ENCODE measurements at places on chromosomes 11 and 22.
A peak's percentile ranks its signal among the peaks of the same experiment; 100 is the strongest.

GRCh38 chr11:117210620-117211019, 11.4 kb downstream of the TAGLN start:
- no peak for DNase-seq

DNA sequence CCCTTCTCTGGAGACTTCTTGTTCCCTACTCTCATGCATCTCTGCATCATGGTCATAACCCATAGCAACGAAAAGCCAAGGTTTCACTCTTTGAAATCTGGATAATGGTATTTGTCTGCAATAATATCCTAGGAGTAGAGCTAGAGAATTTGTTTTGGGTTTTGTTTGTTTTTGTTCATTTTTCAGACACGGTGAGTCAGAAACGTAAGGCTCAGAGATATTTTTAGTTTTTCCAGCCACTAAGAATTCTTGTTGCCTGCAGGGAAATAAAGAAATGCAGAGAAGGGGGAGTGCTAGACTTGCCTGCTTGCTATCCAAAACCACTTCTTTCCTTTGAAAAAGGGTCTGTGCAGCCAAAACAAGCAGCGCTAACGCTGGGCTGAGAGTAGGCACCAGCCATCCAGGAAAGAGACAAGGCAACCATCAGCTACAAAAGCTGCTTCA, 26.0 kb downstream of the POU2AF3 start:
- DNase-seq, result no peak

GRCh38 chr11:121465709-121466062, 12.9 kb upstream of the SORL1-AS1 start:
- DNase-seq, result no peak

- no peak for DNase-seq
Observed at GRCh38 chr11:1586699-1587098, 1.6 kb upstream of the KRTAP5-1 start.

DNA sequence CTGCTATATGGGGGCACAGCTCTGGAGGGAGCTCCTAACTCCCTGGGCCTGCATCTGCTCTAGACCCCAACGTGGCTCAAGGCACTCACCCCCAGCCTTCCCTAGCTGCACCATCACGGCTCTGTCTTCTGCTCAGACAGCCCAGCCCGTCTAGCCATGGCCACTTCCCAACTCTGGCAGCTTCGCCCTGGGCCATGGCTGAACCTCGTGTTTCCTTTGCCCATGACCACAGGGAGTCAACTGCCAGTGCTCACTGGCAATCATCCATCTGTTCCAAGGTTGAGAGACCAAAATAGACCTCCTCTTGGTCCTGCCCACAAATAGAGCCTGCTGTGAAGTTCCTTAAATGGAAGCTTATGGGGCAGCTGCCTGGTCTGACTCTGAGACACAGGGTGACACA, 5.4 kb downstream of the LMO1 start:
- no peak for DNase-seq

GRCh38 chr11:13229136-13229535, 48.5 kb upstream of the BMAL1 start:
- no peak for DNase-seq

- DNase-seq, result no peak
Observed at GRCh38 chr22:38240734-38241252, 32.0 kb downstream of the TMEM184B start.

DNA sequence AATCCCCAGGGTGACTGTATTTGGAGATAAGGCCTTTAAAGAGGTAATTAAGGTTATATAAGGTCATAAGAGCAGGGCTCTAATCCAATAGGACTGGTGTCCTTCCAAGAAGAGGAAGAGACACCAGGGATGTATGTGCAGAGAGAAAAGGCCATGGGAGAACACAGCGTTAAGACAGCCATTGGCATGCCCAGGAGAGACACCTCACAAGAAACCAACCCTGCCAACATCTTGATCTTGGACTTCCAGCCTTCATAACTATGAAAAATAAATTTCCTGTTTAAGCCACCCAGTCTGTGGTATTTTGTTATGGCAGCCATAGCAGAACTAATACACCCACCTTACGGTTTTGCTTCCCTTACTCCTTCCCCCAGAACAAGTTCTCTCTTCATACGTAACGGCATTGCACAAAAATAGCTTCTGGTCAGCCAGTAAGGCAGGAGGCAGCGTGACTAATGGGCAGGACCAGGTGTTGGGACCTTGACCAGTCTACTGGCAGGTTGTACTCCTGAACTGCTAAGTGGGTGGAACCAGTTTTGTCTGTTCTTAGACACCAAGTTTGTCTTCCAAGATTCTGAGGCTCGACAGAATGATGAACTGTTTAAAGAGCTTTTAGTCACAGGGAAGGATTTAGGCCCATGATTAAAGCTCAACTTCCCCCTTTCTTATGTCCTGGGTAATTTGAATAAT, 31.9 kb upstream of the UPB1 start:
- no peak for DNase-seq

DNA sequence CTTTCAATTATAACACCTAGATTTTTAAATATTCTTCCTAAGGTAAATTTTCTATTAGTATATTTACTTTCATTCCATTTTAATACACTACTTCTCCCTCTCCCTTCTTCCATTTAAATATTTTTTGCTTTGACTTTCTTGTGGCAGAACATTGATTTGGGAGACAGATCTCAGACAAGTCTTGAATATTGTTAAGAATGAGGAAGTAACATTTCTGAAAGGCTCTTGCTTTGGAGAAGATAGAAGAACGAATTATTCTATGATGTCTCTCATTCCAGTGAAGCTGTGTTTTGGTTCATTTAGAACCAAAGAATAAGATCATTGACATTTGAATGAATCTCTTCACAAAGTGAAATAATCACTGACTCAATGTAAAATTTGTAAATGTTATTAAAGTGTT, 2.4 kb downstream of the IPO7 start:
- DNase-seq, result no peak

DNA sequence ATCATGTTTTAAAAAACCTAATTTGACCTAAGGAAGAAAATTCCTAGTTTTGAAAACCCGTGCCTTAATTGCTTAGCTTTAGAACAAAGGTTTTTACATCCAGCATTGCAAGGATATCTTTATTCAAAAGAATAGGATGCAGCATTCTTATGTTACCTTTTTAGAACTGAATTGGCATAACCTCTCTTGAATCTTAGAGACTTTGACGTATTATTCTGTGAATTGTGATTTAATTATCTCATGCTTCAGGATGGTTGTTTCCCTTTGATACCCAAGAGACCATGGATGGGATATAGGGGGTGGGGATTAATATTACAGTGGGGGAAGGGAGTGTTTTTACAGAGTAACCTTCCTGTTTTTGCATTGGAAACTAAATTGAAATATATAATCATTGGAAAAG, 49.4 kb downstream of the ARHGEF12 start:
- DNase-seq, result no peak

- DNase-seq, result peak; percentile 71
Observed at GRCh38 chr22:25057013-25057881, 104.7 kb downstream of the KIAA1671 start.

DNA sequence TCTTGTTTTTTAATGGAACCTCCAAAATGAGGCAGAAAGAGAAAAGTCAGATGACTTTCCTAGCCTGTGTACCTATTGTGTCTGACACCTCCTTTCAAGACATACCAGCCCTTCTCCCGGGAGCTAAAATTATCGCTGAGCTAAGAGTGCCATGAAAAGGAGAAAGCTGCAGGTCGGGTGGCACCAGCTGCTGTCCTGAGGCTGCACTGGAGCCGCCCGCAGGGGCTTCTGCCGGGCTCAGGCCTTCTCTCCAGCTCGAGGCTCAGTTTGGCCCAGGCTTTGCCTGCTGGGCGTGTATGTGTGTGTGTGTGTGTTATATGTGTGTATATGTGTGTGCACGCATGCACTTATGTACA, 27.7 kb upstream of the RAB1B start:
- DNase-seq, result no peak

DNA sequence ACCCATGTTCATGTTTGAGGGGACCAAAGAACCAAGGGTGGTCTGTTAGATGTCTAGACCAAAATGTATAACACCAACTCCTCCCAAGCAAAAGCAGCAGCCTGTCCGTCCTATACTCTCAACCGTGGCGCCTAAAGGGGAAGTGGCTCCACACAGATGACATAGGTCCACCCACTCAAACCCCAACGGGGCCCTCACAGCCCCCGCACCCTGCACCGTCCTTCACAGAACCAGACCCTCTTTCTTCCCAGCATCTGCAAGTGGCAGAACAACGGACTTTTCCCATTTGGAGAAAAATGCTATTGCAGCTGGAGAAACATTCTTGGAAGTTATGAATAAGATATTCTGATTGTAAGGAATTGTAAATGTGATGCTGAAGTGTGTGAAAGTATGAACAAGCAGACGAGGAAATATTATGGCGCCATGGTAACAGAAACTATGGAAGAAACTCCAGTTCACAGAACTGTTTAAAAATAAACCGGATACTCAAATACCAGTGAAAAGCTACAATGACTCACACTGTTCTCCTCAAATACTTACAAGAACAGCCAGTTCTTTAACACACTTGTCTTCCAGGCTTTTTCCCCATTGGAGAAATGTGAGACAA, 76.5 kb upstream of the ARFGAP3 start:
- DNase-seq, result peak; percentile 21

GRCh38 chr11:76885390-76886097, 24.8 kb downstream of the ACER3 start:
- no peak for DNase-seq

- DNase-seq, result no peak
Observed at GRCh38 chr11:69641681-69642548, 959 bp downstream of the CCND1 start.

GRCh38 chr11:131302836-131303235, 67.6 kb upstream of the NTM start:
- DNase-seq, result no peak

DNA sequence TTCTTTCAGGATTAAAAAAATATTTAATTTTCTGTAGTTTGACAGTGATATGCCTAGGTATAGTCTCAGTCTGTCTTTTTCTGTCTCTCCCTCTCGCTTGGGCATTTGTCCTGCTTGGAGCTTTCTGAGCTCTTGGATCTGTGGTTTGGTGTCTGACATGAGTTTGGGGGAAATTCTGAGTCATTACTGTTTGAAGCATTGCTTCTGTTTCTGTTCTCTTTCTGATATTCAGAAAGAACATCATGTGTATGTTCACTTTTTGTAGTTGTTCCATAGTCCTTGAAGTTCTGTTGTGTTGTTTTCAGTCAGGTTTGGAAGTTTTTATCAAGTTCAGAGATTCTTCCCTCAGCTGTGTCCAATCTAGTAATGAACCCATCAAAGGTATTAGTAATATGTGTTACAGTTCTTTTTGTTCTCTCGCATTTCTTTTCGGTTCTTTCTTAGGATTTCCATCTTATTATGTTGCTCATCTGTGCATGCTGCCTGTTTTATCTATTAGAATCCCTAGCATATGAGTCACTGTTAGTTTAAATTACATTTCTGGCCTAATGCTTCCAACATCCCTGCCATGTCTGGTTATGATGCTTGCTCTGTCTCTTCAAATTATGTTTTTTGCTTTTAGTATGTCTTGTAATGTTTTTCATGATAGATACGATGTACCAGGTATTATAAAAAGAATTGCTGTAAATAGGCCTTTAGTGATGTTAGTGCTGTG, 48.4 kb downstream of the DDX10 start:
- DNase-seq, result no peak

- DNase-seq, result no peak
Observed at GRCh38 chr22:36246718-36247117, 6.2 kb upstream of the APOL1 start.

DNA sequence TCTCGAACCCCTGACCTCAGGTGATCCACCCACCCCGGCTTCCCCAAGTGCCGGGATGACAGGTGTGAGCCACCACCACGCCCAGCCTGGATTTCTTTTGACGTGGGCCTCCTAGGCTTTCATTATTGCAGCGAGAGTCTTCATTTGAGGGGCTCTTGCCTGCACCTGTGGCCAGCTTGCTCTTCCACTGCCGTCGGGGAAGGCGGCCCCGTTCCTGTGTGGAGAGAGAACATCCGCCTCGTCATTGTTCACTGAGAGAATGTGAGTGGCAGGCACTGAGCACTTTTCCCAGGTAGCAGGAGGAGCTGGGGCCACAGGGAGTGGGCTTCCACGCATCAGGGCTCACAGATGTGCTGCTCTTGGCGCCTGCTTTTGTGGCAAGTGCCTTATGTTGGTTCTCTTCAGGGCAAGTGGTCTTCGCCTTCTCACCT, 365.0 kb downstream of the TBC1D22A start:
- DNase-seq, result no peak

GRCh38 chr11:34052608-34053160, 1.2 kb downstream of the CAPRIN1 start:
- DNase-seq, result no peak

DNA sequence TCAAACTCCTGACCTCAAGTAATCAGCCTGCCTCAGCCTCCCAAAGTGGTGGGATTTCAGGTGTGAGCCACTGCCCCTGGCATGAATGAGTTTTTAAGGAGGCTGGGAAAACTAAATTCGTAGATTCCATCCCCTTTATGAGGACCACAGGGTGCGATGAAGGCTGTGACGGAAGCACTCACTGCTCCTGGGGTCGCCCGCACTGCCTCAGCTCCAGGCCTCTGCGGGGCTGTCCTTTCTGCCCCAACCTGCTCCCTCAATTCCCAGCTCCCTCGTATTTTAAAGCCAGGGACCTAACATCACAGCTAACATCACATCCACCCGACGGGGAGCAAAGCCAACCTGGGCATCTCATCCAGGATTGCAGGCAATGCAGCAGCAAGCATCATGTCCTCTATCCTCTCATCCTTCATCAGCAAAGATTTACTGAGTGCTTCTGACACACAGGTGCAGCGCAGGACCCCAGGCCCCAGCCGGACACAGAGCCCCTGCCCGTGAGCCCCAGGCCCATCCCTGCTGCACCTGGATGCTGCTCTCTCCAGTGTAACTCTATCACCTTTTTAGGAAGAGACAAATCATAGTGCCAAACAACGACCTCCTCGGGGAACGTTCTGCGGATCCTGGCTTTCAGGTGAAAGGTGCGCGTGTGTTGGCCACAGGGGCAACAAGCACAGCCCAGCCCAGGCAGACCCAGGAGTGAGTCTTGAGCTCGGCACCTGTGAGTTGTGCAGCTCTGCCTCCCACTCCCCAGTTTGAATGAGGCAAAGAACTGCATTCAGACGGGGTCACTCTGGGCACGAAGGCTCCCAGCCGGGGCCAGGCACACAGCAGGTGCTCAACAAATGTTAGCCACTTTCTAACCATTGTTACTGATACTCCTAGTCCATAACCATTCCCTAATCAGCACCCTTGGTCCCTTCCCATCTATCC, 134.3 kb downstream of the CRYBB2 start:
- DNase-seq, result no peak

GRCh38 chr11:62926680-62927455, 5.7 kb upstream of the CHRM1 start:
- DNase-seq, result no peak

GRCh38 chr22:20117633-20118299, 740 bp upstream of the TRMT2A start:
- DNase-seq, result peak; percentile 58

GRCh38 chr22:47298017-47298785, 535.8 kb downstream of the TBC1D22A start:
- no peak for DNase-seq

Data from CD4-positive, alpha-beta T cell treated with Interleukin-21 for 1 hour (primary cell).